ENCODE measurements at places on chromosomes 5 and 9.

DNA sequence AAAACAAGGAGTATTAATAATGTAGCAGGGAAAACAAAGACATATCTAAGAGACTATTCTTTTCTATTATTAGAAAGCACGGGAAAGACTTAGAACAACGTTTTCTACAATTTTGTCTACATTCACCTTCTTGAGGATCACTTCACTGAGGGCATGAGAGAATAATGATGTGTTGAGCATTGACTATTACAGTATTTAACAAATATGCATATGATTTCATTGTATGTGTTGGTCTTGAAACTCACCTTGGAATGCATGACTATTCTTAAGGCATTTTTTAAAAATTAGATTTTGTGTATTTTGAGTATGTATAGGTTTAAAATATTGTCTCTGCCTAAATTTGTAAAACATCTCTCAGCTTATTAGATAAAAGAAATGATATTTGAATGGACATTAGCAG, 1.2 kb downstream of the FSD1L start:
- DNase-seq, result no peak

GRCh38 chr9:70589571-70590314, 175.3 kb upstream of the KLF9 start:
- no peak for DNase-seq

- no peak for DNase-seq
Observed at GRCh38 chr9:75889577-75889976, 896 bp upstream of the PCSK5 start.

DNA sequence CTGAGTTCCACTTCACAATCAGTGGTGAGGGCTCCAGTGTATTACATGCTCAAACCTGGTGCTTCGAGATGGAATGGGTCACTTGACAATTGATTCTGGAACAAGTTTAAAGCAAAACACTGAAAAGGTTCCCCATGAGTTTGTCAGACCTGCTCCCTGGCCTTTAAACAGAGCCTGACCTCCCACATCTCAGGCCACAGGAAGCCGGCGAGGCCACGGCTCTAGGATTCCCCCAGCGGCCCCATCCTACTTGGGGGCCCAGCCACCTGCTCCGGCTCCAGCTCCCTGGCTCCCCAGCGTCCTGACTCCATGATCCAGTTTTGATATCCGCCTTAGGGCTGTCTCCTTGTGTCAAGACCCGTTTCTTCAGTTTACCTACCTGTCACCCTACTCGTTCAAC, 62.0 kb downstream of the TTLL11 start:
- DNase-seq, result no peak

DNA sequence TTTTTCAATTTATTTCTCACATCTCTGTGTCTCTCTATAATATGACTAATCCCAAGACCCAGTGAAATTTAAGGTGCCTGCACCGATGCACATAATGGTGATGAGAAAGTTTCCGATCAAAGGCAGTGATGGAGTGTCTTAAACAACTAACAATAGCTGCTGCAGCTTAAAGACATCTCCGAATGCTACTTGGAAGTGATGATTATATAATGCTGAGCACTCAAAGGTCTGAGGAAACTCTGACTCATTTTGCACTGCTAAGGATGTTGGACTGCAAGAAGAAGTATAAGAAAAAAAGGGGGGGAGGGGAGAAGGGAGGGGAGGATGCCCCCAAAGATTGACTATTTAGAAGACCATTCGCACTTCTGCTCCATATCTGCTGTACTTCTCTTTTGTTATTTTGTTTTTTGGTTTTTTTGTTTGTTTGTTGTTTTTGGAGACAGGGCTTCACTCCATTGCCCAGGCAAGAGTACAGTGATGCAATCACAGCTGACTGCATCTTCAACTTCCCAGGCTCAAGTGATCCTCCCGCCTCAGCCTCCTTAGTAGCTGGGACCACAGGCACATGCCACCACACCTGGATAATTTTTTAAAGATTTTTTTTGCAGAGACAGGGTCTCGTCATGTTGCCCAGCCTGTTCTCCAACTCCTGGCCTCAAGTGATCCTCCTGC, 192.2 kb downstream of the HSD17B3 start:
- DNase-seq, result no peak

GRCh38 chr5:38341056-38341455, 82.7 kb downstream of the EGFLAM start:
- DNase-seq, result no peak

DNA sequence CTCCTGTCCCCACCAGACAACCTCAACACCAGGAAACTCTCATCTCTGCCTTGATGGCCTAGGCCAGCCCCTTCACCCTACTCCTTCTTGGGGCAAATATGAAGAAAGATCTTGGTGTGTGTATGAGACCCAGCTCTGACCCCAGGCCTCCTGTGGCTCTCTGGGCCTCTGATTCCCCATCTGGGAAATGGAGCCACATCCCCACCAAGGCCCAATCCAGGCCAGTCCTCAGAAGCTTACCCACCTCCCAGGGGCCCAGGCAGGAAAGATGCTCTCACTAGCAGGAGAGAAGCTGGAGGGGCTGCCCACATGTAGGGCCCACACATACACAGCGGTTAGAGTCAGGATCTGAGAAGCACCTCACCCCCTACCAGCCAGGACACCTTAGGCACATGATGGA, 38.9 kb downstream of the BICD2 start:
- DNase-seq, result no peak

DNA sequence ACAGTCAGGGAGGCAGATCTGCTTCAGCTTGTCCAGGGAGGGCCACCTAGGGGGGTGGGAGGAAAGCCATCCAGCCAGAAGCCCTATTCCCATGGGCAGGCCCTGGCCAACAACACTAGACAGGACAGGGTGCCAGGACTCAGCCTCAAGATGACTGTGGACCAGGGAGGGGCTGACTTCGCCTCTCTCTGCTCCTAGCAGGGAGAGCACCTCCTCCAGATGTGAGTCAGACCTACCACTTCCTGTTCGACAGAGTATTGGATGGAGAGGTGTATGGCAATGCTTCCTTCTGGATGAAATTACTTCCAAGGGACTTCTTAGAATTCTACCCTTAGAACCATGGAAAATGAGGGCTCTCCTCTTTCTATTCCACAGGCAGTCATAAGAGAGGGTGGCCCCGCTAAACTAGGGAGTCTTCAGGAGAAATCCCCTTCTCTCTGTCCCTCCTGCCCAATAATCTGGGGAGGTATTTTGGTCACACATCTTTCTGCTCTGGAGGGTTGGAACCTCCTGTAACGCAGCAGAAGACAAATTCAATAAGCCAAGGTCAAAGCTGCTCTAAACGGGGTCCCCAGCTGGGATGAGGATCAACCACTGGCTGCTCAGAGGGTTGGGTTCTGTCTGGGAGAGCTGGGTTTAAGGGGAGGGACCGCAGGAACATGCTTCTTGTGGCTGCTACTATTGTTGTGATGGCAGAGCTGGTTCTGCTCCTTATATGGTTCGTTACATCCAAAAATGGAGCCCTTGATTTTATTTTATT, 23.2 kb upstream of the RCL1 start:
- no peak for DNase-seq

DNA sequence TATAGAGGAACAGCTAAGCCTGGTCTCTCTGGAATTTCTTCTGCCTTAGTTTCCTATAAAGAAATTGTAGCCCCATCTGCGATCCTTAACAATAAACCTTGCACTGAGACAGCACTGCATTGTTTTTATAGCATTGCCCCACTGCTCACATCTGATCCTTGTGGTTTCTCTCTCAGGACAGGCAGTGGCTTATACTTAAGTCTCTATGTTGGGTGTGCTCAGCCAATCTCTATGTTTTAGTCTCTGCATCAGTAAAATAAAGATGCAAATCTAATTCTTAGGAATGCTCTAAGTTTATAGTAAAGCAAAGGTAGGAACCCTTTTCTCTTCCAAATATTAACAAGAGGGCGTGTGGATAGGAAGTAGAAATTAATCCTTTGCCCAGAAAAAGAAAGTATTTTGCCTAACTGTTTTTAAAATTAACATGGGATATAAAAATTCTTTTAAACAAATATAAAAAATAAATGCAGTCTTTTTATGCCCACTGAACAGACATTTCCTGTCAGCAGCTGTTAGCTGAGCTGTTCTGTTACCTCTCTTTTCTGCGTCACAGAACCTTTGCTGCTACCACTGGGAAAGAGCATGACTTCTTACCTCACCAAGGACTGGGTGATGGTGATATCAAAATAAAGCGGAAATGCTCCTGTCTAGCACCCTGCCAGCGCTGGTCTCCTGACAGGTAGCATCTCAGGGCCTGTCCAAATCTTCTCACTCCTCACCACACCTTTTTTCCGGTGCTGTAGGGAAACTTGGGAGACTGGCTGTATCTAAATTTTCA, 29.5 kb downstream of the MRPS27 start:
- DNase-seq, result no peak

DNA sequence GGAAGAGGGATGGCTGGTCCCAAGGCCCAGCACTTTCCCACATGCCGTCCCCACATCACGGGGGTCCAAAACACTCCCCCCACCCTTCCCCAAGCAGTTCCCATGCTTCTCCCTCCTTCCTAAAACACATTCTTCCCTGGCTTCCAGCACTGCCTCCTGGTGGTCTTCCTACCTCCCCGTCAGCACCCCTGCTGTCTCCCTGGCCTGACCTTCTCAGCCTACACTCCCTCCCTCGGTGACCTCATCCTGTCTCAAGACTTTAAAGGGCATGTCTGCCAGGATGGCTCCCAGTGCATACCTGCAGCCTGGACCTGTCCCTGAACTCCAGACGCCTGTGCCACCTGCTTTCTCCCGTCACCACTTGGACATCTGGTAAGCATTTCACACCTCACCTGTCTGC, 4.3 kb upstream of the NCS1 start:
- no peak for DNase-seq

GRCh38 chr5:156920861-156921431, 42.1 kb downstream of the TIMD4 start:
- DNase-seq, result no peak

DNA sequence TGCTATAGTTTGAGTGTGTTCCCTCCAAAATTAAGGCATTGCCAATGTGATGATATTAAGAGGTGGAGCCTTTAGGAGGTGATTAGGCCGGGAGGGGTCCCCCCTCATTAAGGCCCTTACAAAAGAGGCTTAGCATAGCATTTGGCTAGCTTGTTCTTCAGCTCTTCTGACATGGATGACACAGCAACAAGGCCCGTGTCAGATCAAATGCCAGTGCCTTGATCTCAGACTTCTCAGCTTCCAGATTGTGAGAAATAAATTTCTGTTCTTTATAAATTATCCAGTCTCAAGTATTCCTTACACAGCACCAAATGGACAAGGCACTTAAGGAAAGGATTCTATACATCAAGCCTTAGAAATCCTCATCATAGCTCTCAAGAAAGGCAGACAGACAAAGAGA, 31.8 kb downstream of the SLC38A9 start:
- DNase-seq, result no peak

DNA sequence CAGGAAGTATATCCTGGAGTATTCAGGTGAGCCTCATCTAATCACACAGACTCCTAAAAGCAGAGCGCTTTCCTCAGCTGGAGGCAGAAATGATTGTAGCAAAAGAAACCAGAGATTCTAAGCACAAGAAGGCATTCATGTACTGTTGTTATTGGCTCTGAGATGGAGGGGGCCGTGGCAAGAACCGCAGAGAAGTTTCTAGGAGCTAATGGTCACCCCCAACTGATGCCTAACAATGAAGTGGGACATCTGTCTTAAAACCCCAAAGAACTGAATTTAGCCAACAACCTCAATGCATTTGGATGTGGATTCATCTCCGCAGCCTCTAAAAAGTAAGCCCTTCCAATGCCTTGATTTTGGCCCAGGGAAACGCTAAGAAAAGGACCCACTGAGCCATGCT, 76.3 kb downstream of the ADAMTSL1 start:
- no peak for DNase-seq

DNA sequence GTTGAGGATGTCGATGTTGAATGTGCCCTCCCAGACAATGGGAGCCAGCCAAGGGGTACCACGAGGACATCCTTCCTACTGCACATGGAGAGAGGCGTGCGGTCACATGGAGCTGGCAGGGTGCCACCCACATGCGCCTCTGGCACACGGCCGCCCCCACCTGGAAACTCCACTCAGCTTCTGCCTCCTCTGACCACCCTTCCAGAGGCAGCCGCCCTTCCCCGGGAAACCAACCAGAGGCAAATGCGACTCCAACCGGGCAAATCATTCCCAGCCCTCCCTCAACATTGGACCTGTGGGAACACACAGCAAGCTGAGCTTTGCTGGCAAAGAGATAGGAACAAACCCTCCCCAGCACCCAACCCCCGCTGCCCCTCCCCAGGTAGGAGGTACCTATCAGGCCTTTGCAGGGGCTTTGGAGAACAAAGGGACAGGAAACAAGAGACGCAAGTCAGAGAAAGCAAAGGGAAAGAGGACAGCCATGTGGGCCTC, 17.5 kb downstream of the ABO start:
- no peak for DNase-seq

GRCh38 chr9:100401042-100401441, 25.9 kb upstream of the MSANTD3 start:
- DNase-seq, result no peak

DNA sequence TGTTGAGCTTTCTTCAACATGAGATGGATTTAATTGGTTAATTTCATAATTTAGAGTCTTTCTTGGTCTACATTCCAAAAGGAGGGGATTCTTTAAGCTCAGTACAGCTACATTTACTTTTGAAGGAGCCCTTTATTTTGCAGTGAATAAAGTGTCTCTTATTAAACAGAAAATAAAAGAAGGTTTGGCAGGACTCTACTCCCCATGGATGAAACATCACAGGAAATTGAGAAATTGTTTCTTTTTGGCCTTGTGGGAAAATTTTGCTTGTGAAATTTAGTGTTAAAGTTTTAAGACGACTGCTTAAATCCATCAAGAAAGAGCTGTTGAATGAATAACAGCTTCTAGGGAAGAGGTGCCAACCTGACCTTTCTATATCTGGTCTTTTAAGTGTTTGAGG, 187.7 kb downstream of the NTRK2 start:
- no peak for DNase-seq

DNA sequence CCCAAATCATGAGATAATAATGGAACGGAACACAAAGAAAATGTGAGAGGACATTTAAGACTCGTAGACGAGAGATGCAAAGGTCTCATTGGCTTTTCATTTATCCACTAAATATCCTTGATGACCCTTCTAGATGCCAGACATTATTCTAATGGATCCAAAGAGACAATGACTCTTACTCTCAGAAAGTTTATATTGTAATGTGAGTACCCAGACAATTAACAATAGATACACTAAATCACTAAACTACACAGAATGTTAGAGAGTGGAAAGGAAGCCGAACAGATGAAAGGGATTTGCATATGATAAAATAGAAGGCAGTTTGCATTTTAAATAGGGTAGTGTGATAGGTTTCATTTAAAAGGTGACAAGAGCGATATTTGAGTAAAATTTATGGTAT, 973.3 kb downstream of the TAF11L14 start:
- DNase-seq, result no peak

DNA sequence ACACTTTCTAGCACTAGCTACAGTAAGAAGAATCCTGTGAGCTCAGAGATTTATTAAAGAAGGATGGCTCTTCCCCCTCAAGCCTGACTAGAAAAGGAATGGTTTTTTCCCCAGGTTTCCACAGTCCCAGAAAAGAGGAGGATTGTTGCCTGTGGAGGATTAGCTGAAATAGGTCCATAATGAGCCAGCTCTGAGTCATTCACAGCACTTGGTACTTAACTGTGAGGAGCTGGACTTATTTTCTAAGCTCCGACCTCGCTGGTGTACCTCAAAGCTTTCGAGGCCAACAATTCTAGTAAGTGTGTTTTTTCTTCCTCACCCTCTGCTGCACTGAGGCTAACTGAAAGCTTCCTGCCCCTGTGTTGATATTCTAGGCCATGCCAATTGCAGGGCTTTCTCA, 222.5 kb upstream of the IL12B start:
- DNase-seq, result no peak
